ENCODE measurements at places on chromosomes 7 and 10.

- DNase-seq: no peak
Measured at GRCh38 chr7:99001482-99002147, 123.3 kb downstream of the TRRAP start.

DNA sequence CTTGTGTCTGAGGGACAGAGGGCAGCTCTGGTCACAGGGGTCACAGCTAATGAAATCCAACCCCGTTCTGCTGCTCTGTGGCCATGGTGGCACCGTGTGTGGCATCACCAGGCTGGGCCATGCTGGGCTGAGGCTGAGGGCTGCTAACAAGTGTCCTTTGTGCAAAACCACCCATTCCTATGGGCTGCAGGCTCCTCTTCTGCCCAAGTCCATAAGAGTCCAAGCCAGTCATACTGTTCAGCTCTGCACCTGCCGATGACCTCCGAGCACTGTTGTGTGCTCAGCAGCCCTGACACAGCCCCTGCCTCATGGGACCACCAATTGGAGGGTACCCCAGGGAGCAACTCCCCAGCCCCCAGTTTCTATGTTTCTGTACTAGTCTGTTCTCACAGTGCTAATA lies 133.1 kb downstream of the WDR11 start:
- DNase-seq: no peak

GRCh38 chr7:129771928-129772479 lies 160.5 kb downstream of the NRF1 start:
- DNase-seq: no peak

DNA sequence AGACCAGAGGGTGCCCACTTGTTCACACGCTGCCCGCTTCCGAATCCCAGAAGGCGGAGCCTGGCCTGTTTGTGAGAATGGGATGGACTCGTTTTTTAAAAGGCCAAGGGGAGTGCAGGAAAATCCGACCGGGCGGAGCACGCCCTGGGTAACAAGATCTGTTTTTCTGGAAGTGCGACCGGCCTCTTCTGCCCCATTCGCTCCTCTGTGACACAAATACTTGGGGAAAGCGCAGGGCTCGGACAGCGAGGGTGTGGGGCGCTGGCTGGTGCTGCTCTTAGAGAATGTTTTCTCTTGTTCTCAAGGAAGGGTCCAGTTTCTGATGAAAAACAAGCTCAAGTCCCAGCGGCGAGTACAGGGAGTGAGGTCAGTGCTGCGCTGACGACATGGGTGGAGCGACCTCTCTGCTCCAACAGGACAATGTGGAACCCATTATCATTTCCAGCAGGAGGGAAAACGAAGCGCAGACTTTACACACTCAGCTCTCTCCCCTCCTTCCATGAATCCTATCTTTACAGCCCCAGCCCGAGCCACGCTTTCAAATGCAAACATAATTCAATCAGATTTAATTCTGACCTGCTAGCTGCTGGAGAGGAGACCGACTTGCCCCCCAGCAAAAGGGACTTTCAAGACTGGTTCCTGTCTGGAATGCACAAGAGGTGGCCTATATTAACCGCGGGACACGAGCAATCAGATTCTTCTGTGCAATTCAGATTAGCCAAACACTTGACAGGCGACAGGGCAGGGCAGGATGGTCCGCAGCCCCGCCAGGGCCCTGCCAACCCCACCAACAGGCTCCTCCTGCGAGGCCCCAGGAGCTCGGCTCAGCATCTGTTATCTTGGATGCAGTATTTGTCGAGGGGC lies 1.1 kb downstream of the RADIL start:
- no peak for DNase-seq

GRCh38 chr7:148561099-148561498 lies 29.5 kb upstream of the C7orf33 start:
- no peak for DNase-seq

DNA sequence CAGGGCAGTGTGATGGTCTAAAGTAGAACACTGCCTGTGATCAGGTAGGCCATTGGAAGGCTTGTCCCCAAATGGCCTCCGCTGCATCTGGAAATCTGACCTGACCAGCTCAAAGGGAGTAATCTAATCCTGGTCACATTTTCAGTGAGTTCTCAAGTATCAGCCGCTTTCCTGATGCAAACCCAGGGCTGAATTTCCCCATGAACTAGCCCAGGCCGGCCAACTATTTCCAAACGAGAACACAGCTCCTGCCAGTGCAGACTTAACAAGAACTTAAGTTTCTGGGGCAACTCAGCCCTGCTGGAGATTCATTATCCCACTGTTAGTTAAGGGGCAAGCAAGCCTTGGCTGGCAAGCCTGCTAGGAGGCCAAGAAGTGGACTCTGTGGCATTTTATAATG lies 59.6 kb upstream of the FAM180A start:
- no peak for DNase-seq

GRCh38 chr7:132149436-132150304 lies 426.6 kb downstream of the PLXNA4 start:
- DNase-seq: no peak

GRCh38 chr10:102208311-102209035 lies 17.6 kb upstream of the ELOVL3 start:
- no peak for DNase-seq

DNA sequence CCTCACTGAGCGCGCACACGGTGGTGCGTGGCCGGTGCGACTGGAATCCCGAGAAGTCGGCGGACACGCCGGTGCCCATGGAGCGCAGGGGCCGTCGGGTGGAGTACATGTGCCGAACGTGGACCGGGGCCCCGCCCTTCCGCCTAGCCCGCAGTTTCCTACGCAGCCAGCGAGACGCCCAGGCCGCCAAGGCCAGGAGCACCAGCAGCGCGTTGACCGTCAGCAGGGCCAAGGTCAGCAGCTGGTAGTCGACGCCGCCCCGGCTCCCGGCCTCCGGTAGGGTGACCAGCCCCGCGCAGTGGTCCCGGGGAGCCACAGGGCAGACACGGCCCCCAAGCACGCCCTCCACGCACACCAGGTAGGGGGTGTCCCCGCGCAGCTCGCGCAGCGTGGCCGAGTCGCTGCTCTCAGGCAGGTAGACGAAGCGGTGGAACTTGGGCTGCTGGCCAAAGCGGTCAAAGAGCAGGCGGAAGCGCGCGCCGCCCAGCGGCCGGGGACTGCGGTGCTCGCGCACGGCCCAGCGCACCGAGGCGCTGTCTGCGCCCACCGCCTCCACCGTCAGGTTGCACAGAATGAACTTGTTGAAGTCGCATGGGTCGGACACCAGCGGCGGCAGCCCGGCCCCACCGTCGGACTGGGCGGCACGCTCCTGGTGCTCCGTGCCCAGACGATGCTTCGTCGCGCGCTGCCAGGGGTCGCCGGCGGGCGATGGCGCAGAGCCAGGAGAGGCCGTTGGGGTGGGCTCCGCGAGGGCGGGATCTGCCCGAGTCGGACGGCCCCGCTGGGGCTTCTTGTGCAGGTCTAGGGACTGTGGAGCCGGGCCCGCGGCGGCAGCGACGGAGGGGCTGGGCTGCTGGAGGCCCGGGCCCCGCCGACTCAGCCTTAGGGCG lies 2.2 kb downstream of the TRIL start:
- DNase-seq: no peak

GRCh38 chr7:45178241-45179225 lies 20.9 kb downstream of the RAMP3 start:
- no peak for DNase-seq

DNA sequence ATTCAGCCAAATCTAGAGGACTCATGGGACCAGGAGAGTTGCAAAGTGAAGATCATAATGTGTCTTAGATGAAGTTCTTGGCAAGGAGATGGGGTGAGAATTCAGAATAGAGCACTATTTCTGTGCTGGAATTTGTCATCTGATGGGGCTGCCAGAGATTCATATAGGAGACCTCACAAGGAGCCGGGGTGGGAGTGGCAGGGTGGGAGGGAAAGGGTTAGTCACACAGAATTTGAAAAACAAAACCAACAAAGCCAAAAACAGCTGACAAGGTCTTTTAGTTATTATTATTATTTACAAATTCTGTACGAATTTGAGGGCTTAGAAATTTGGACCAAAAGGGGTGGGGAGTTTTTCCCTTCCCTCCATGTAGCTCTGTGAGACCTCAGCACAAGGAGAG lies 1.7 kb downstream of the SLC13A1 start:
- no peak for DNase-seq

DNA sequence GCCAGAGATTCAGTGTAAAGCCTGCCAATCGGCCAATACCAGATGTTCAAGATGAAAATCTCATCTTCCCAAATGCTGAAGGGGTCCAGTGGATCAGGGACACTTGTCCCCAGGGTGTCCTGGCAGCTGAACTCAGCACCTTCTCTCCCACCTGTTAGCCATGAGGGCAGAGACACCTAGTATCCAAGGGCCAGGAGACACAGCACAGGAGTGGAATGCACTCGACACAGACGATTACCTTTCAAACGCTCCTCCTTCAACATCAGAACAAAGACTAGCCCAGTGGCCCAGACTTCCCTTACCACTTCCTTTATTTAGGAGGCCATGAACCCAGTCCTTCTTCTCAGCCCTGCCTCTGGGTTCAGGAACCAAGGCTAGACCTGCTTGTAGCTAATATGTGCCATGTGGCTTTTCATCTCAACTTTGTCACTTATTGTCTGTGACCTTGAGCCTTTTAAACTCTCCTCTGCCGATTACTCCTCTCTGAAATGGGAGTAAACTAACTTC lies 180.3 kb upstream of the PLXNA4 start:
- DNase-seq: no peak

DNA sequence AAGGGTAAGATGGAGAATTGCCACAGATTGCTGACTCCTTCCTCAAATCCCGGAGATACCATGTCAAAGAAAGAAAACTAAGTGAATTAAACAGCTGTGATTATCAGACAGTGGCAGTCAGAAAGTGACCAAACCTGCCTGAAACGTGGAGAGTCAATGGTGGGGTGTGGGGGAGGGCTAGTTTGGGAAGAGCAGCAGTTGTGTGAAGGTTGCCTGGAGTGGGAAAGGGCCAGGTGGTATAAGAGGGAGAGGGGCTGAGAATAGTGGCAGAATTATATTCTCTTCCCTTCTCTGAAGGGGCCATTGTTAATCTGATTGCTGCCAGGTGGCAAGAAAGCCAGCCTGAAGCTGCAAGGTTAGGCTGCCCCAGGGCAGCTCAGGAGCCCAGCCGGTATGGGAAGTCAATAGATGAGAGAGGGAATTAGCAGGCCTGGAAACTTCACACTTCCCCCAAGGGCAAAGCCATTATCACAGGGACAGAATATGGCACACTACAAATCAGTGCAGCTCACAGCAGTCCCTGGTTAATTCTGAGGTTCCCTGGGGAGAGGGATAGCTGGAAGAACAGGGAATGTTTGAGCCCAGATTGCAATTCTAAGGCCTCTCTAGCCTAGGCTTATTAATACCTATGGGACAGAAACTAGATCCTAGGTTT lies 83.9 kb upstream of the ITGB1 start:
- DNase-seq: no peak

DNA sequence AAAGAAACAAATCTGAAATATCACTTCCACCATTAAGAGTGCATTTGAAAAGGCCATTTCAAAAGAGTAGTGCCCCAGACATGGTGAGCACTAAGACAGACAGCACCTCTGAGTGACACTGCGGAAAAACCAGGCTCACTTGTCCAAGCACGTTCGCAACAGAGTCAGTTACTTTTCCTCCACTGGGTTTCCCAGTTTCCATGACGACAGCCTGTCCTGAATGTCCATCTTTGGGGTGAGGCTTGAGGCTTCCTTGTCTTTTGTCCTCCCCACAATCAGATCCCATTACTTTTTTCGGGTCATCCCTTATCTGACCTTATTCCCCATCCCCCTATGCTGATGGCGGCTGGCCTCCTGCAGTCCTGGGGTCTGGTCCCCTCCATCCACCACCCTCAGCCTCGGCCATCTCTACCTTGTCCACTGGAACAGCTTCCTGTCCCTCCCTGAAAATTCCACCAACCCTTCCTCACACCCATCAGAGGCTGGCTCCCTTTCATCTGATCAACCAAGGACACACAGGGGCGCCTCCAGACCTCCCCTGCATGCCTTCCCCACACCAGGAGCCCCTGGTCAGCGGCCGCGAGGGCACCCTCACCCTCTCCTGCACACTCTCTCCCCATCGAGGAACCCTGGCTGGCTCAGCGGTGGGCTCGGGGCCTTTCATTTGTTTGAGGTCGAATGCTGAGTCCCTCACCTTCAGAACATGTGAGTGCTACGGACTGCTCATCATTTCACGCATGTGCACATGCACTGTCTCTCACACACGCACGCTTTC lies 363.6 kb downstream of the DNAJB6 start:
- no peak for DNase-seq

GRCh38 chr10:101694674-101695403 lies at the start of gene FBXW4:
Gene FBXW4, minus strand, starts transcription at chr10:101695170. Its CDS starts 65 bp downstream, at chr10:101695105.
- no peak for DNase-seq

GRCh38 chr10:59099481-59099880 lies 77.0 kb upstream of the PHYHIPL start:
- DNase-seq: no peak

GRCh38 chr7:73815436-73815835 lies 15.4 kb upstream of the CLDN4 start:
- DNase-seq: no peak

DNA sequence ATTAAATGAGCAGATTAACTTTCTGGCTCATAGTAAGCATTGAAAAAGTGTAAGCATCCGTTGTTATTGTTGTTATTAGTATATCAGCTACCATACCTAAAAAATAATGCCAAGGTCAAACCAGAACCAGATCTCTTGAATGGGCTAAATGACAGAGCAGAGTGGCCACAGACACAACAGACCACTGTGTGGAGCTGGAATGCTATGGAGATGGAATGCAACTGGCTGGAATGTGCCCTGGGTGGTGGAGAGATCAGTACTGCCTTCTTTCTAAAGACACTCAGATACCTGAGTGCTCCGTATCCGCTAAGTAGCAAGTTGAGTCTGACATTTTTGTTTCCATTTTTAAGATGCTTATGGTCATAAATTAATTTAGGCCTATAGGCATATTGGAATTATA lies 20.5 kb upstream of the DNAJB12 start:
- no peak for DNase-seq

DNA sequence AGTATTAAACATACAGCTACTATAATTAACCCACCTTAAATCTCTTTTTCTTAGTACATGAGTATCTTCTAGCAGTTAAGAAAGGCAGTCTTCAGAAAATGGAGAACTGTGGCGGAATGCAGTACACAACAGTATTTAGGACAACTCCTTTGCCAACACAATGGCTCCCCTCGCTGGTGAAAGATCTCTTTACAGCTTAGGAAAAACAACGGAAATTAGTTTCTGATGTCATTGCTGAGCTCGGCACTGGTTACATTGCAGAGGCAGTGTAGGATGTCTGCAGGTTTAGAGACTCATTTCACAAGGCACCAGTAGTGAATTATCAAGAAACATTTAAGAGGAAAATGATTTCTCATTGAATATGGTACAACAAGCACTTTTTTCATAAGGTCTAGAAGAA lies 43.4 kb downstream of the GLRX3 start:
- DNase-seq: no peak

- DNase-seq: no peak
Measured at GRCh38 chr10:27759483-27760272, 14.1 kb upstream of the MKX start.

- DNase-seq: no peak
Measured at GRCh38 chr7:158803367-158803969, 25.8 kb downstream of the ESYT2 start.

DNA sequence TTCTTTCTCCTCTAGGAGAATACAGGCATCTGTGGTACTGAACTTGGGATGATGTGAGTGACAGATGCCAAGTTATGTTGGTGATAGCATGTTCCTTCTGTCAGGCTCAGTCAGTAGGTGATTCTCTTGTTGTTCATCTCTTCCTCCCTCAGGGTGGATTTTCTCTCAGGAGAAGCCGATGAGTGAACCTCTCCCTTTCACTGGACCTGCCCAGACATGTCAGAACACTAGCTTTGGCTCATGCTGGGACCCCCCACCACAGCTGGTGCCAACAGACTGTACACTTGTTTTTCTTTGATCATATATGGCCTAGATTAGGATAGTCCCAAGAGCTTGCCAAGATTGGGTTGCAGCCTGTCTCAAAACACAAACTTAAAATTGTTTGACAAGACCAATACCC lies 129.4 kb downstream of the BMPER start:
- no peak for DNase-seq
